ENCODE measurements at places on chromosomes 6 and 20.

GRCh38 chr20:64083378-64083803 is 807 bp downstream of the LKAAEAR1 start:
- DNase-seq: peak; percentile 87

DNA sequence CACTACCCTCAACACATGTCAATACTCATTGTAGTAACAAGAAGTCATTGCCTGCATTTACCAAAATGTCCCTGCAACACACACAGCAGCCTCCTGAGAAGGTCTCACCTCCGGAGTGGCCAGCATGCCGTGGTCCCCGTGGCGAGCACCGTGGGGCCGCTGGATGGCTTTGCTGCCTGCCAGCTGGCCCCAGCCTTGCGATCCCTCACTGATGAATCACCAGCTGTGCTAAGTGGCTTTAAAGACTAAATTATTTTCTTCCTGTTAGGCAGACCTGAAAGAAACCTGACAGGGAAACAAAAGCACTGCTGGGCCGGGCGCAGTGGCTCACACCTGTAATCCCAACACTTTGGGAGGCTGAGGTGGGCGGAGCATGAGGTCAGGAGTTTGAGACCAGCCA is 306.7 kb downstream of the CDH4 start:
- DNase-seq: no peak

- no peak for DNase-seq
These were observed 9.2 kb downstream of the SOX12 start for GRCh38 chr20:334578-334977.

DNA sequence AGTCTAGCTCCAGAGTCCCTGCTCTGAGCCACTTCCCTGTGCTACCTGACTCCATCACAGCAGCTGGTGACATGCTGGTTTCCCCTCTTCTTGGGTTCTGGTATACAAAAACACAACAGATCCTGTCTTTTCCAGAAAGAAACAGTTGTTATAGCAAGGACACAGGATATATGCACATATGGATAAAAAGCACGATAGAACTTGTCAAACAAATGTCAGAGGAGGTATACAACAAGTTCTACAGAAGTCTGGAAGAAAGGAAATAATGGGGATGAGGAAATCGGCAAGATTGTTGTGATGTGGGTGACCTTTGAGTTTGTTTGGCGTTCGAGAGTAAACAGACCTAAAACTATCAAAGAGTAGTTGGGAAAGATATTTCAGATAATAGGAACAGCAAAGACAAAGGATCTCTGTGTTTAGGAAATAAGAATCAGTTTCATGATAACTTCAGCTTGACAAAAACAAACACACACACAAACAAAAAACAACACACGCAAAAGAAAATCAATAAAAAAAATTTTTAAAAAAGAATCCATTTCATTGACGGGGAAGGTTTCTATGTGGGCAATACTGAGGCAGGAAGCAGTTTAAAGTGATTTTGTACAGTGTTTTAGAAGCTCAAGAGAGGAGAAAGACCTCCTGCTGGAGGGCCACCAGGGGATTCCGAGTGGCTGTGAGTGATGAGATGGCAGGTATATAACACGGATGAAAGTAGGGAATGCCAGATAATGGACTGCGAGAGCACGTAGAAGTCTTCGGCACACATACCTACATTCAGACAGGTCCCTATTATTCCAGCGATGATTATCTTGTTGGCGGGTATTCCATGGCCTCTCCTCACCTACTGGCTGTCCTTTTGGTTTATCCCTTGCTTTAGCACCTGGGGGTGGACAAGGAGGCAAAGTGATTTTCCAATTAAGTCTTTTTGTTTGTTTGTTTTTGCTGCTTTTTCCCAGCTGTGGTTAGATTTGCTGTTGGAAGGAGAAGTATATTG is 174.9 kb downstream of the HS3ST5 start:
- no peak for DNase-seq

- peak; percentile 17 for DNase-seq
These were observed 3.8 kb downstream of the RIPOR2 start for GRCh38 chr6:24931718-24932691.

GRCh38 chr6:20657274-20657800 is 123.1 kb downstream of the CDKAL1 start:
- no peak for DNase-seq

GRCh38 chr6:100493206-100493888 is 28.6 kb upstream of the SIM1 start:
- no peak for DNase-seq

- DNase-seq: no peak
These were observed 217.7 kb downstream of the ADGRB3 start for GRCh38 chr6:68852791-68853190.

DNA sequence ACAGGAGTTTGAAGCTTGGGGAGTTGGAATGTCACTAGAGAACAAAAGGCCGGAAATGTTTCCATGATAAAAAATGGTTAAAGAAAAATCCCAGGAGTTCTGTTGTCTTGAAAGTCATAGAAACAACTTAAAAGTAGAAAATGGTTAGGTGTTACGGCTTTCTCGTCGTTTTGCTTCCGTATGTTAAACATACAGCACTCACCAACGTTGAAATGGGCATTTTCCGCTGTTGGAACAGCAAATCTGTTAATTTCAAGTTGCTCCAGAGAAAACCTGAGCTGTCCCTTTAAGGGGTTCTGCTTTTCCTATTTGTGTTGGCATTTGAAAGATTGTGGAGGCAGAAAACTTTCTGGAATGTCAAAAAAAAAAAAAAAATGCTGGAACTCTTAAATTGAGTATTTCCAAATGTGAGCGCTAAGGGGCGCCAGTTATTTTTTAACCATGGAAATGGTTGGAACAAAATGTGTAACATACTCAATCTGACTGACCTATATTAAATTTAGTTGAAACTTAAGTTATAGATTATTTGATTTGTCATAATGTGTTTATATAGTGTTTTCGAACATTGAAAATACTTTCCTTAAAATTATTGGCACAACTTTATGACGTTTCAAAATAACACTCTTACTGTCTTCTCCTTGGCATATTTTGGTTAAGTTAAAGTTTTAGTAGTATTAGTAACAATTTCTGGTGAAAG is 2.2 kb downstream of the QKI start:
- peak; percentile 90 for DNase-seq

GRCh38 chr6:81612136-81612535 is 140.3 kb downstream of the TENT5A start:
- DNase-seq: no peak

- no peak for DNase-seq
These were observed 47.6 kb downstream of the PPP1R3G start for GRCh38 chr6:5132731-5133130.

- no peak for DNase-seq
These were observed 123.8 kb downstream of the BMP7 start for GRCh38 chr20:57142667-57143066.

GRCh38 chr20:44955270-44955669 is 4.9 kb downstream of the TOMM34 start:
- DNase-seq: no peak

GRCh38 chr20:2331106-2331505 is 35.3 kb downstream of the TGM3 start:
- DNase-seq: no peak

DNA sequence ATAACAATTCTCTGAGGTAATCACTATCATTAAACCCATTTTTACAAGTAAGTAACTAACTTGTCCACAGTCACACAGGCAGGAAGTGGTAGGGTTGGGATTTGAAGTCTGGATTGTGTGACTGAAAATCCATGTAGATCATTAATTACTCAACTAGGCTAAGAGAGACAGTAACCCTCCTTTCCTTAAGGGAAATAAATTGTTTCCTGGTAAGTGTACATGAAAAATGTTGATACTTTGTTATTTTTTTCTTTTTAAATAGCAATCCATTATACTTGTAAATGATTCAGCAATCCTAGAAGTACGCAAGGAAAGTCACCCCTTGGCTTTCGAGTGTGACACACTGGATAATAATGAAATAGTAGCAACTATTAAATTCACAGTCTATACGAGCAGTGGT is 11.6 kb downstream of the SPACA1 start:
- no peak for DNase-seq

GRCh38 chr6:9704989-9705388 is 709.9 kb downstream of the TFAP2A start:
- DNase-seq: no peak

- no peak for DNase-seq
These were observed 9.9 kb downstream of the ANKRD66 start for GRCh38 chr6:46756469-46757213.

GRCh38 chr20:20304942-20305341 is 63.0 kb upstream of the INSM1 start:
- DNase-seq: no peak

- peak; percentile 44 for DNase-seq
These were observed at the start of gene MAN1A1 for GRCh38 chr6:119349361-119350201. MAN1A1 (minus strand) TSS chr6:119349761; CDS start chr6:119349065, 696 bp downstream.

- DNase-seq: peak; percentile 97
These were observed 17.3 kb downstream of the GABRR2 start for GRCh38 chr6:89297695-89298351.

DNA sequence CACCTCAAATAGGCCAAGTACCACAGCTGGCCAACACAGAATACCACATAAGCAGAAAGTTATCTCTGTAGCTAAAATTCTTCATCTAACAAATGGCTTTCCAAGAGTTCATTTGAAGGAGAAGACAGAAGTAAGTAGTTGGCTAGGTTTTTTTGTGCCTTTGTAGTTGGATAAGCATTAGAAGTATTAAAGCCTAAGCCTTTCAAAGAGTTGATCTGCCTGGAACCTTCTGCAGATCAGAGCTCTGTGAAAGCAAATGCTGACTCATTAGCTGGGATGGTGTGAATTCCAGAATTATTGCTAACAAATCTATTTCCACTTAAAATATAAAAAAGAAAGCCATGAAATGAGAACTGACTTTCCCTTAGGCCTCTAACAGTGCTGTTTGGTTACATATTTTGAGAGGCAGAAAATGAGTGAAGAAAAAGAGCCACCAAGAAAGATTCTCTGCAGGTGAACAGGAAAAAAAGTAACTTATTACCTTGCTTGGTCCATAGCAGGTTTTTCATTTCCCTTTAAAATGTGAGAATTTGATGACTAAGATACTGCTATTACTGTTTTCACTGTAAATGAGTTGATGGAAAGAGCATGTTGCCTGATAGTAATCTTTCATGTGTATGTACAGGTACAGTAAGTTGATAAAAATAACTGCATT is 763.2 kb upstream of the FLRT3 start:
- no peak for DNase-seq

GRCh38 chr6:26394289-26394688 is 7.8 kb upstream of the BTN3A1 start:
- DNase-seq: no peak

DNA sequence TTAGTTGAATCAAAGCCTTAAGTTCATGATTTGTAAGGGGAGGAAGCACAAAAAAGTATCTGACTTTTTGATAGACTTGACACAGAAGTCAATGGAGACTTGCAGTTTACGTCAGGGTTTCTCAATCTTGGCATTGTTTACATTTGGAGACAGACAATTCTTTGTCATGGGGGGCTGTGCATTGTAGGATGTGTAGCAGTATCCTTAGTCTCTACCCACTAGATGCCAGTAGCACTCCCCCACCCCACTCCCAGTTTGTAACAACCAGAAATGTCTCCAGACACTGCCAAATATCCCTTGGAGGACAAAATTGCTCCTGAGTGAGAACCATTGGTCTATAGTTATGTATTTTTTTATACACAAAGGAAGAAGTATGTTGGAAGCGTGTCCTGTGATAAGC is 434.1 kb downstream of the RFPL4B start:
- DNase-seq: no peak

GRCh38 chr6:126539022-126539421 is 199.1 kb downstream of the CENPW start:
- no peak for DNase-seq

DNA sequence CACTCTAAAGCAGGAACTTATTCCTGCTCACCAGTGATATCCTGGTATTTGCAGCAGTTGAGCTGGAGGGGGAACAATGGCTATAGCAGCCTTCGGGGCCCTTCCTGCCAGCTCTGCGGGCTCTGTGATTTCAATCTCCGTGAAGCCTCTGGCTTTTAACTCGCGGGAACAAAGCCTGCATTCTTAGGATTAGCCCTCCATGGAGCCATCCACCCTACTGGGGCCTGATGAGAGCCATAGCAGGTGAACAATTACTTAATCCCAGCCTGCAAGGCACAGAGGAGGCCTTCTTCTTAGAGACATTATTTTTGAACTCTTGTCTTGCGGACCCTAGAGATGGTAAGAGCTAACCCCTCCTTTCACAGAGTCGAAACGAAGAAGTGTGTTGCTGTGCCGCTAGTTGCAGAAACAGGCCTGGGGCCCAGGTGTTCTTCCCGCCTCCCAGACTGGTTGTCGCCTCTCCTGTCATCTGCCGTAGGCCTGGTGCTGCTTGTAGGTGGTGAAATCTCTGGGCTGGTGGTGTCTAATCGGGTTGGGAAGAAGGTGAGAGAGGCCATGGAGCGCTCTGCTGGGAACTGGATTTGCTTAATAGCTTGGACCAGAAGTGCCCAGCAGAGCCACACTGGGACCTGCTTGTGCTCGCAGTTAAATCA is 9.7 kb downstream of the GHRH start:
- no peak for DNase-seq

DNA sequence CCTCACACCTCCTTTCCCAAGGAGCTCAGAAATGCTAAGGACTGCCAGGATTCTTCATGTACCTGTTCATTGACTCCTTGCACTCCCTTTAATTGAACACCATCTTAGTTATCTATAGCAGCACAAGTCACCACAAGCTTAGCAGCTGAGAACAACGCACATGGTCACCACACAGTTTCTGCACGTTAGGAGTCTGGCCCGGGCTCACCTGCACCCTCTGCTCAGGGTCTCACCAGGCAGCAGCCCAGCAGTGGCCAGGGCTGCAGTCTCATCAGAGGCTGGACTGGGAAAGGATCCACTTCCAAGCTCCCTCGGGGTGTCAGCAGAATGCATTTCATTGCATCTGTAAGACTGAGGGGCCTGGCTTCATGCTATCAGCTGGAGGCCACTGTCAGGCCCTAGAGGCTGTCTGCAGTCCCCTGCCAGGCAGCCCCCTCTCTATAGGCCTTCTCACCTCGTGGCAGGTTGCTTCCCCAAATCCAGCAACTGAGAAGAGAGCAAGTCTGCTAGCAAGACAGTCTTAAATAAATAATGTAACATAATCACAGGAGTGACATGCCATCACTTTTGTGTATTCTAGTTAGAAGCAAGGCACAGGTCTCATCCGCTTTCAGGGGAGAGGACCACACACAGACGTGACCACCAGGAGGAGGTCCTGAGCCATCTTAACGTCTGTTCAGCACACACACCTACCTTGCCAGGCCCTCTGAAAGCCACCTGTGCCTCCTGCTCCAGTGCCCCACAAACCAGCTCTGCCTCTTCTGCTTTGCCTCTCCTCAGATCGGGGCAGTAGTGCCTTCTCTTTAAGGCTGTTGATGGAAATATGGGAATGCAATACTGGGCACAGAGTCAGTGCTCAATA is 165.2 kb upstream of the CST7 start:
- DNase-seq: no peak

GRCh38 chr20:57409672-57410397 is 18.6 kb downstream of the RBM38 start:
- no peak for DNase-seq

GRCh38 chr6:86683132-86683908 is 254.0 kb upstream of the HTR1E start:
- no peak for DNase-seq

All from dermis microvascular lymphatic vessel endothelial cell (primary cell).